ENCODE measurements at places on chromosomes 6 and 20.
A peak's percentile ranks its signal among the peaks of the same experiment; 100 is the strongest.

DNA sequence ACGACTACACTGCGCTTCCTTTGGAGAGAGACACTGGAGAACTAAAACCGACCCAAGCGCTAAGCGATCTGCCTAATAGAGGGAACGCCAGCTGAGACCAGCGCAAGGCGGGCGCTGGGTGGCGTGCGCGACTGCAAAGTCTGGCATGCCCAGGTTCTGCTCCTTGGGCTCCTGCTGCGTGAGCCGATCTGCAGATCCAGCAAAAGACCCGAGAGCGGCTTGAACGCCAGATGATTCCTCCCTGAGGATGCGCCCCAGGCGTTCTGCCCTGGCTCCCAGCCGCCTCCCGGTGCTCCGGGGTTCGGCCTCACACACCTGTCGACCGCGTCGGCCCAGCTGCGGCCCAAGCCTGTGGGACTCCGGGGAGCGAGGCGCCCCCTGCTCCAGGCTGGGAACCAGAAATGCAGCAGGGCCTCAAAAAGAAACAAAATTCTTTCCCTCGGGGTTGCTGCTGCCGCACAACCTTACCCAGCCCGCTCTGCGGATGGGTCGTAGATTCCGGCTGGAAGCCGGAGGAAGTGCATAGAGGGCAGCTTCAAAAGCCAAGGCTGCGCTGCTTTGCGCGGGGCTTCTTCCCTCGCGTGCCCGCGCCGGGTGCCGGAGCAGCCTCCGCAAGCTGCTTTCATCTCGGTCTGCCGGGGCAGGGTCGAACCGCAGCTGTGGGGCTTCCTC is 17.9 kb upstream of the PRDM13 start:
- peak; percentile 59 for DNase-seq

DNA sequence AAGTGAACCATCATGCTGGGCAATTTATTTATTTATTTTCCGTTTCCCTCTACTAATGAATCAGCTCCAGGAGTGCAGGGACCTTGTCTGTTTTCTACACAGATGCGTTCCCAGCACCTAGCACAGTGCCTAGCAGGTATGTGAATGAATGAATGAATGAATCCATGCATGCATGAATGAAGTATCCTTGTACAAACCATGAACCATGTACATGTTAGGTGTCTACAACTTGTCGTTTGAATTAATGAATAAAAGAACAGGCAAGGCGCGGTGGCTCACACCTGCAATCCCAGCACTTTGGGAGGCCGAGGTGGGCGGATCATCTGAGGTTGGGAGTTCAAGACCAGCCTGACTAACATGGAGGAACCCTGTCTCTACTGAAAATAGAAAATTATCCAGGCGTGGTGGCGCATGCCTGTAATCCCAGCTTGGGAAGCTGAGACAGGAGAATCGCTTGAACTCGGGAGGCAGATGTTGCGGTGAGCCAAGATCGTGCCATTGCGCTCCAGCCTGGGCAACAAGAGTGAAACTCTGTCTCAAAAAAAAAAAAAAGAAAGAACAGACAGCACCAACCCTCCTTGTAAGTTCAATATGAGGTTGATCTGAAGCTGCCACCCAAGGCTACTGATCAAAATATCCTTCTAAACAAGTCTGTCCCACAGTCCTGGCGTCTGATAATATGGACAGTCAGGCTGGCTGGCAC is 27.3 kb upstream of the SLC9A8 start:
- no peak for DNase-seq

DNA sequence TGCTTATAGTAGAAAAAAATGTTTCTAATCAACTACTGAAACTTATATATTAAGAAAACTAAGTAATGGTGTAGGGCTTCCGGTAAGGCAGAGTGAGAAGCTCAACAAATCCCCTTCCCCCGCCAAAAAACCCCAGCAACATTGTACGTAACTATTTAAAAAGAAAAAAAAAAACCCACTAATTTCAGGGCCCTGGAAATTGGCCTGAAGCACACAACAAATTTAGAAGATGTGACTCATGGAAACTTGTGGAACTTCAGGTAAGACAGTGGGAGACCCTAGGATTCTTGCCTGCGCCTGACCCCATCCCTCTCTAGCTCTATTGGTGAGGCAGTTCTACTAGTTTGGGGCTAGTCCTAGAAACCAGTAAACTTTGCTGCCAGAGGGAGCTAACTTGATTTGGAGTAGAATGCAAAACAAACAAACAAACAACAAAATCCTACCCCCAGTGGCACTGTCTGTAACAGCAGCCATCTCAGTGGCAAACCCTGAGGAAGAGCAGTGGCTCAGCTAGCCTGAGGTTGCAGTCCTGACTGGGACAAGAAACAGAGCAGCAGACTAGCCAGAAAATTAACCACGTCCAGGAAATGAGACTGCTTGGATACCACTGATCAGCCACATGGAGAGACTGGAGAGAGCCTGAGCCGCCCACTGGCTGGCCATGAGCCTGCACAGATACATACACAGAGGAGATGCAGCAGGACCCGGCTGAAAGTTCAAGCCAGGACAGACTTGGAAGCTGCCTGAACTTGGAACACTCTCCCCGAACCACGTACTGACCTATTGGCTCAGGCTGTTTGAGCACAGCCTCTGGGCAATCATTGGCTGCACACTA is 135.1 kb downstream of the TBXT start:
- DNase-seq, result peak; percentile 90

GRCh38 chr20:10532361-10532760 is 97.3 kb downstream of the SLX4IP start:
- DNase-seq, result no peak

GRCh38 chr6:37920667-37921066 is 101.1 kb downstream of the ZFAND3 start:
- no peak for DNase-seq

DNA sequence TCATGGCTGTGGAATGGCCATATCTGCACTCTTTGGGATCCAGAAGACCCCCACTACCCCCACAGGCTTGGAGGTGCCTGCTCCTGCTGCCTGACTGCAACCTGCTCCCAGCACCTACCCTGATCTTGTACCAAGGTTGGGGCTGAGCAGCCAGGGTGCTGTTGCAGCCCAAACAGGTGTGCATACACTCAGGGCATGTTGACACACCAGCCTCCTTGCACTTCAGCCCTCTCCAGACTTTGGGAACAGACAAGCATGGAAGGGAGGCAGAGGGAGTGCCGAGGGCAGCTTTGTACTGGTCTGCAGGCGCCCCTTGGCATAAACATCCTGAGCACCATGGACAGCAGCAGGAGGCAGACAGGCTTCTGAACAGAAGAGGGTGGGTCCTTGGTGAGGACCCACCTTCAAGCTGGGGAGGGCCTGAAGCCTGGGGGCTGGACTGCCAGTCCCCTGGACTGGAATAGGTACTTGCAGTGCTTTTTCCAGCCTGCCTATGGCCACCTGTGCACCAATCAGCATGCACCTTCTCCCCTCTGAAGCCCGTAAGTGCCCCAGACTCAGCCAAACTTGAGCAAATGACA is 1675.8 kb downstream of the HACE1 start:
- DNase-seq, result no peak

DNA sequence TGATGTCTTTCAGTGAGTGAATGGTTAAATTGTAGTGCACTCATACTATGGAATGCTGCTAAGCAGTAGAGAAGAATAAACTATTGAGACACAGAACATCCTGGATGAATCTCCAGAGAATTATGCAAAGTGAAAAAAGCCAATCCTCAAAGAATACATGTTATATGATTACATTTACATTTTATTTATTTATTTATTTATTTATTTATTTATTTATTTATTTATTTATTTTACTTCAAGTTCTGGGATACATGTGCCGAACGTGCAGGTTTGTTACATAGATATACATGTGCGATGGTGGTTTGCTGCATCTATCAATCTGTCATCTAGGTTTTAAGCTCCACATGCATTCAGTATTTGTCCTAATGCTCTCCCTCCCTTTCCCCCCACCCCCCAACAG is 175.8 kb upstream of the VGLL2 start:
- no peak for DNase-seq

DNA sequence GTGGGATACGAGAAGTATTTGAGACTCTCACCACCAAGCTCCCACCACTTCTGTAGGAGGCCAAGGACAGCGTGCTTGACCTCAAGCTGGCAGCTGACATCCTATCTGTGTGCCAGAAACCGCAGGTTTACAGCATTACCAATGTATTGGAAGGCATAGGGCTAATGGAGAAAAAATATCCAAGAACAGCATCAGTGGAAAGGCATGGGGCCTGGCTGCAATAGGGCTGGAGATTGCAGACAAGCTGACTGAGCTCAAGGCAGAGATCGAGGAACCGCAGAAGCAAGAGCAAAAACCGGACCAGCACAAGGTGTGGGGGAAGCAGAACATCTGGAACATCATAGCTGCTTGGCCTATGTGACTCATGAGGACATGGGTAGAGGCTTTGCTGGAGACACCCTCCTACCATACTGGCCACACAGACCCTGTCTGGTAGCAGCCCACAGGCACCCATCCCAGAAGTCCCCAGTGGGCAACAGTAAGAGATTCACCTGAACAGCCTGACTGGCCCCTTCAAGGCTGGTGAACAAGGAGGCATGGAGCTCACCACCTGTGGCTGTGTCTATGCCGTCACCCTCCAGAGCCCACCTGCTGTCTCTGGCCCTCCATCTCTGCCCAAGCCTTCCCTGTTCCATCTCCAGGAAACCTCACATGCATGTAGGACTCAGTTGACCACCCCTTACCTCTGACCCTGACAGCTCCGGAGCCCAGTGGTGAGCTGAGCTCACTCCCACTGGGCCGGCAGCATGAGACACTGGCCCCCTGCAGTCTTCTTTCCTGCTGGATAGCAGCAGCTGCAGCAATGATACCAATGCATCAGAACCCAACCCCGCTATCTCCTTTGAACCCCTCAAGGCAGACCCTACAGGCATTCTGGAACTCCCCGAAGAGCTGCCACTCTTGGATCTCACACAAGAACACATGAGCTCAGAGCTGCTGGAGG is 171.1 kb downstream of the KIF6 start:
- DNase-seq, result no peak
